ENCODE measurements at places on chromosomes 2 and 18.
A peak's percentile ranks its signal among the peaks of the same experiment; 100 is the strongest.

- peak; percentile 55 for DNase-seq
These were observed 64.0 kb upstream of the CABLES1 start for GRCh38 chr18:23071285-23071684.

- DNase-seq, result no peak
These were observed 18.2 kb downstream of the ACSL3 start for GRCh38 chr2:222878877-222879603.

- no peak for DNase-seq
These were observed 118.7 kb downstream of the KCTD1 start for GRCh38 chr18:26429535-26430226.

- no peak for DNase-seq
These were observed 66.8 kb downstream of the MREG start for GRCh38 chr2:215946586-215946985.

DNA sequence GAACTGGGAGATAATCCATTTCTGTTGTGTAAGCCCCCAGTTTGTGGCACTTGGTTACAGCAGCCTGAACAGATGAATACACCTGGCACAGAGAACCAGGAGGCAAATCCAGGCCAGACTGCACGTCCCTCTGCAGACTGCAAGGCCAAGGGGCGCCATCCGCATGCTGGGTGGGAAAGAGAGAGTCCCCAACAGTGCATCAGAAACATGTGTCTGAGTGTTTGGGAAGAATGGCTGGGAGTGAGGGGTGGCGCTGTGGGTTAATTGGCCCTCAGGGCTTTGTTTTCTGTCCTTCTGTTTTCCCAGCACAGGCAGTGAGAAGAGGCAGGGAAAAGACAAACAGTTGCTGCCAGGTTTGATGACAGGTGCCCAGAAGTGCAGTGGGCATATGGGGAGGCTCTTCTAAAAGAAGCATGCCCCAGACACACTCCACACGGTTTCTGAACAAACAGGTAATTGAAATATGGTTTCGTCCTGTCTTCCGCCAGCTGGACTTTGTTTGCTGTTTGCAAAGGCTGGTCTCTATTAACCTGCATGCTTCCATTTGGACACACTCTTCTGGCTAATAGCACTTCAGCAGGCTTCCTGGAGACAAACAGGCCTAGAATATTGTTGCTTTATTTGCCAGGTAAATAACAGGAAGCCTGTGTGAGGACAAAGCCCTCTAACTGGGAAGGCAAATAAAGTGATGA lies 43.4 kb upstream of the SEC11C start:
- no peak for DNase-seq

GRCh38 chr2:200193331-200193730 lies 113.2 kb upstream of the SPATS2L start:
- no peak for DNase-seq

DNA sequence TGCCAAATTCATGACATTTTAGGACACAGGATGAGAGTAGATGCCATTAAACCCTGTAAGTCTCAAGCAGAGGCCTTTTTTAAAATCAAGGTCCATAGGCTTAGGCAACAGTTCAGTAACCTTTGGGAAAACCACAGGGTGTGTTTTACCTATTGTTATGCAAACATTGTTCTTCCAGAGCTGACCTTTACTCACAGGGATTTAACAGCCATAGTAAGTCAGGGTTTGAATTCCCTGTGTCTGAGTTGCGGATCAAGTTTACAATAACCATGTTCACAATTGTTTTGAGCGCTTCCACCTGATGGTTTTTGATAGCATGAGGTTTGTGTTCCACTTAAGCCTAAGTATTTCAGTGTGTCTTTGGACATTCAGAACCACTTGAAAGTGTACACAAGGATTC lies 160.1 kb upstream of the BOD1L2 start:
- no peak for DNase-seq

- DNase-seq, result no peak
These were observed 7.9 kb downstream of the TMEM198 start for GRCh38 chr2:219551441-219552381.

GRCh38 chr2:226411727-226412360 lies 387.8 kb downstream of the IRS1 start:
- DNase-seq, result no peak

DNA sequence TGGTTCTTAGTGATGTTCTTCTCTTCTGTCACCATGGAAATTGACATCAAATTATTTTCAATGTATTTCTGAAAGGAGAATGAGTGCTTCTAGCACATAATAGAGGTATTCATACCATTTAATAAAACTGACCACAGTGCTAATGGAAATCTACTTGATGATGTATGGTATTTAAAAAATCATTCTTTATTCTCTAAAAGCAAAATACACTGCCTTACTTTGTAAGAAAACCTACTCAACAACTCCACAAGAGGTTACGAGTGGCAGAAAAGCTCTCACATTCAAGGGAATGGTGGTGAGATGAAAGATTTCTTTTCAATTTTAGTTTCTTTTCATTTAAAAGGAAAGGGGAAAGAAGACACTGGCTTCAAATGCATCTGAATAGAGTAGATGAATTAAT lies 382.3 kb upstream of the CHST9 start:
- DNase-seq, result no peak

GRCh38 chr18:39753178-39753577 lies 2187.6 kb upstream of the CELF4 start:
- DNase-seq, result no peak

- DNase-seq, result no peak
These were observed 17.6 kb downstream of the DHRS9 start for GRCh38 chr2:169086893-169087467.

DNA sequence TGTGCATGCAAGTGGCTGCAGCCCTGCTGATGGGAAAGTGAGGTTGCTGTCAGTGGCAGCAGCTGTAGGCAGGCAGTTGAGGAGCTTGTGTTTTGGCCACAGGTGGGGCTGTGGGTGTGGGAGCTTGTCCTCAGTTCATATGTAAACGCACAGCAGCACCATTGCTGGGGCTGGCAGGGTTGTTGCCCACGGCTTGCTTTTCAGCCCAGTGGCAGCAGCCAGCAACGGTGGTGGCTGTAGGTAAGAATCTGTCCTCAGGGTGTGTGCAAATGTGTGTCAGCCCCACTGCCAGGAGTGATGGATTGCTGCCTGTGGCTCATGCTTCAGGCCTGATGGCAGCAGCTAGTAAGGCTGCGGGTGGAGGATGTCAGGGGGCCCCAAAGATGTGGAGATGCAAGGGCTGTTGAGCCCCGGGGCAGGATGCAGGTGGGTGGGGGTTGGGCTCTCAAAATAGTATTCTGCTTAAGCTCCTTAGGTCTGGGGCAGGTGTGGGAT lies 141.3 kb upstream of the THUMPD2 start:
- no peak for DNase-seq

- DNase-seq, result no peak
These were observed 30.9 kb downstream of the SLC4A3 start for GRCh38 chr2:219658196-219658846.
